ENCODE measurements at places on chromosomes 1 and 21.
A peak's percentile ranks its signal among the peaks of the same experiment; 100 is the strongest.

DNA sequence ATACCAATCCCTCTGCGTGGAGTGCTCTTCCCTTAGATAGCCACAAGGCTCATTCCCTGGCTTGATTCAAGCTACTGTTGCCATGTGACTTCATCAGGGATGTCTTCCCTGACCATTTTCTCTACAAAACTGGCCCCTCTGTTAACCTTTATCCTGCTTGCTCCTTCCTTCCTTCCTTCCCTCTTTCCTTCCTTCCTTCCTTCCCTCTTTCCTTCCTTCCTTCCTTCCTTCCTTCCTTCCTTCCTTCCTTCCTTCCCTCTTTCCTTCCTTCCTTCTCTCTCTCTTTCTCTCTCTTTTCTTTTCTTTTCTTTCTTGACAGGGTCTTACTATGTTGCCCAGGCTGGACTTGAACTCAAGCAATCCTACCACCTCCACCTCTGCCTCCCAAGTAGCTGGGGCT lies 6.2 kb upstream of the RYR2 start:
- DNase-seq = no peak

- DNase-seq = no peak
These were observed 124.8 kb upstream of the GRIK3 start for GRCh38 chr1:37159102-37159501.

- no peak for DNase-seq
These were observed 34.6 kb downstream of the RUNX3 start for GRCh38 chr1:24895511-24895910.

DNA sequence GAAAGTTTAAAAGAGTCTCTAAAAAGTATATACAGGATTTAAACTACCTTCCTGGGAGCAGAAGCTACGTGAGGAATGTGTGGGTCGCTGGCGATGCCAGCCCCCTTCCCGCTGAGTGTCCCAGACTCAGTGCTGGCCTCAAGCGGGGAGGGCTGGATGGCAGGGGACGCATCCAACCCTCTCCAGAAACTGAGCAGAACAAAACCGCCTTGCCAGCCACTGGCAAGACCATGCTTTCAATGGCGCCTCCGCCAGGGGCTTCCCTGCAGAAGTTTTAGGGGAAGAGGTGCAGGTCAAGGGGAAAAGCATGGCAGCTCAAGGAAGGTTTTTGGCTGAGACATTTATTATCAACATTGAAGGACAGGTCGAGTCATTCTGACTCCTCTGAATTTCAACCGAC lies 26.1 kb downstream of the NADK start:
- no peak for DNase-seq

DNA sequence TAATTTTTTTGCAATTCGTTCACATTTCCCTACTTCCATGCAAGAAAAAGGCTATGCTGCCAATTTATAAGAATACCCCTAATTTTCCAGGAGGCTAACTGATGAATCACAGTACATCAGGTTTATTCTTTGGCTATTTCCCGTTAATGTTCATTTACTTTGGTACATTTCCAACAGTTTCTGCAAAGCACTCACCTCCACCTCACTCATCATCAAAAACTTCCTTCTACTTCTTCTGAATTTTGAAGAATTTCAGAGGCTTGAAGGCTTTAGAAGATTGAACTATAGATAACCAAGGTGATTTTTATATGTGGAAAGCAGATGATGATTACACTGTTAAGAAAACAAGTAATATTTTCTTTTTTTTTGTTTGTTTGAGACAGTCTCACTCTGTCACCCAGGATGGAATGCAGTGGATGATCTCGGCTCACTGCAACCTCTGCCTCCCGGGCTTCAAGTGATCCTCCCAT lies 60.5 kb upstream of the HP1BP3 start:
- peak; percentile 14 for DNase-seq

- DNase-seq = no peak
These were observed 325.6 kb downstream of the TTLL7 start for GRCh38 chr1:83673312-83673711.

GRCh38 chr1:14980621-14981218 lies 172.8 kb upstream of the TMEM51 start:
- DNase-seq = peak; percentile 12

DNA sequence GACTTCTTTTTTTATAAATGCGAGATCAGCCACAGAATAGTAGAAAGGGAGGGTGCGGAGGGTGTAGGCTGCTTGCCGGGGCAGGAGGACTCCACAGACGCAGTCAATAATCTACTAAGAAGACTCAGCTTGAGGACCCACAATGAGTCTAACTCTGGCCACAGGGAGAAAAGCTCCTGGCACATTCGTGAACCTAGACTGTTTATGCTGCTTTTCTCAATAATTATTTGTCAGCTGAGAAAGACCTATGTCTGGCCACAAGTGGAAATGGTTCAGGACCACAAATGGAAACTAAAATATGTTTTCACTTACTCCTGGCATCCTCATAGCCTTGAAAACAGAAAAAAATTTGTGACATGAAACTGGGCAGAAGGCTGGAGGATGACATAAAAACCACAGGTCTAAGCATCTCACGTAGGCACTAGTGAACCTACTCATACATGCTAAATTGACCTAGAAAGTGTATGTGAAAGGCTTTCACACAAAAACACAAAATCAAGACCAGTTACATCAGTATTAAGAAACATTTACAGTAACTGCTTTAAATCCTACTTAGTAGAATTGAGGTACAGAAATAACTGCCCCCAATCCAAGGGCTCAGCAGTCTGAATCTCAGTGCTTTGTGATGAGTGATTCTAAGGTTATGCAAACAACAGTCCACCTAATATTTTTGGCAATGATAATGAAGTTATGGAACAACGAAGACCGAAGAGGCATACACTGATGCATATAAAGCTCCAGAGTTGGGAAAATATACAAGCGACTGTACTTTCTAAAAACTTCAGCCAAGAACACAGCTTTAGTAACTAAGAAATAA lies 159.5 kb downstream of the SLC45A1 start:
- peak; percentile 71 for DNase-seq

DNA sequence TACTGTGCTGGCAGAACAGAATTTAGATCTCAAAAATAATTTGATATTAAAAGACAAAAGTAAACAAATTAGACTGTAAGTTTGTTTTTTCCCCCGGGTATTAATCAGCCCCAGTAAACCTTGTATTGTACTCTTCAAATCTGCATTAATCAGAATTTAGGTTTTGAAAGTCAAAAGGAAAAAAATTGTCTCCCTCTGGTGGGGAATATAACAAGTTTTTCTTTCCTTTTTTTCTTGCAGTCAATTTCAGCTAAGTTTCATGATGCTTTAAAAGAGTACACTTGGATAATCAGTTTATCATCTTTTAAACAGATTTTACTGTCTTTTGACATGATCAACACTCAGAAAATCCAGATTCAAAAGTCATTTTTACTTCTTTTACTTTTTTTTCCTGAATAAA lies 134.5 kb upstream of the PKN2 start:
- DNase-seq = no peak

GRCh38 chr21:40882192-40882915 lies 35.4 kb upstream of the DSCAM start:
- DNase-seq = no peak

GRCh38 chr1:87334351-87335174 lies 5.9 kb downstream of the LMO4 start:
- DNase-seq = peak; percentile 45

GRCh38 chr1:169130683-169131082 lies 24.2 kb downstream of the ATP1B1 start:
- no peak for DNase-seq

DNA sequence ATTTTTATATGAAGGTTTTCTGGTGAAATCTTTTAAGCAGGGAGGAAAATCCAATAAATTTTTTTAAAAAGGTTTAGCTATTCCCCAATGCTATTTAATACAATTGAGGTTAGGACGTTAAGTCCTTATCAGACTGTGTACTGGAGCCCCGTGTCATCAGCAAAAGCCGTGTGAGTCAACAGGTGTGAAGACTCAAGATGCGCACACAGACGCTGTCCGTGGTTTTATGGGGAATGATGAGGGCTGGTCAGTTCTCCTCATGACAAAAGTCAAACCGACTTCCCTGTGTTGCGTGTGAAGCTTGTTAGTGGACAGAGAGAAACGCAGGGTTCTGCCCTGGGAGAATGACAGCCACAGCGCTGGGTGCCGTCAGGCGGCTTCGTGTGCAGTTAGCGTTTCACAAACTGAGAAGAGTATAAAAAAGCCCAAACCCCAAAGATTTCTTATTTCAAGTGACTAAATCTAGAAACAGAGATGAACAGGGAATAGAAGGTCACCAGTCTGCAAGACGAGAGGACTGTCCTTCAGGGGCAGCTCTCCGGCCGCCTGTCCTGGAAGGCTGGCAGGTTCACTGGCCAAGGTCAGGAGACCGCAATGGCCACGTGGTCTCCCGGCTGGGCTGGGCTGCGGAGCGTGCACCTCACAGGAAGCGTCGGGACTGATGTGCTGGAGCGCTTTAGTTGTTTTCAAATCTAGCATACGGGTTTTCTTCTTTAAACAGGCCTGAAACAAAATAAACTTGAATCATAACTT lies 22.4 kb downstream of the PTTG1IP start:
- no peak for DNase-seq

- no peak for DNase-seq
These were observed 24.1 kb downstream of the FAM177B start for GRCh38 chr1:222761083-222761482.

GRCh38 chr1:18923756-18924211 lies 21.4 kb upstream of the ALDH4A1 start:
- no peak for DNase-seq

- DNase-seq = no peak
These were observed 39.4 kb upstream of the FMOD start for GRCh38 chr1:203390298-203390697.

GRCh38 chr1:5959087-5959486 lies 33.1 kb downstream of the NPHP4 start:
- no peak for DNase-seq

- DNase-seq = no peak
These were observed 29.8 kb upstream of the RC3H1 start for GRCh38 chr1:174051956-174052355.

- peak; percentile 38 for DNase-seq
These were observed 67.1 kb downstream of the UBE2T start for GRCh38 chr1:202274611-202275010.

GRCh38 chr1:166089804-166090203 lies 77.0 kb downstream of the FAM78B start:
- DNase-seq = no peak

DNA sequence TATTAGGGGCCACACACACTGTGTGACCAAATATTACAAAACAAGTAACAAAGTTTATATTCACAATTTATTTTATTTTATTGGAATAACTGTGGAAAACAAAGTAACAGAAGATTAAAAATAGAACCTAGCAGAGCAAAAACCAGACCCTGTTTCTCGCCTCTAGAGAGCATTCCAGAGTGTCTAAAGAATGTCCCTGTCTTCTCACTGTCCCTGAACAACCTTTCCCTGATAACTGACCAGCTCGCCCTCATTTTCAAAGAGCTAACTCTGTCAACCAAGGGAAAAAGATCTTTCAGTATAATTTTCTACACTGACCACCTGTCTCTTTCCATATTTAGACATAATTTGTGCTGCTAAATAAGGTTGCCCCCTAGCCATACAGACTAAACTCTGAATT lies 646.9 kb downstream of the USP25 start:
- no peak for DNase-seq

- no peak for DNase-seq
These were observed 74.8 kb downstream of the PLD5 start for GRCh38 chr1:242449661-242450060.

DNA sequence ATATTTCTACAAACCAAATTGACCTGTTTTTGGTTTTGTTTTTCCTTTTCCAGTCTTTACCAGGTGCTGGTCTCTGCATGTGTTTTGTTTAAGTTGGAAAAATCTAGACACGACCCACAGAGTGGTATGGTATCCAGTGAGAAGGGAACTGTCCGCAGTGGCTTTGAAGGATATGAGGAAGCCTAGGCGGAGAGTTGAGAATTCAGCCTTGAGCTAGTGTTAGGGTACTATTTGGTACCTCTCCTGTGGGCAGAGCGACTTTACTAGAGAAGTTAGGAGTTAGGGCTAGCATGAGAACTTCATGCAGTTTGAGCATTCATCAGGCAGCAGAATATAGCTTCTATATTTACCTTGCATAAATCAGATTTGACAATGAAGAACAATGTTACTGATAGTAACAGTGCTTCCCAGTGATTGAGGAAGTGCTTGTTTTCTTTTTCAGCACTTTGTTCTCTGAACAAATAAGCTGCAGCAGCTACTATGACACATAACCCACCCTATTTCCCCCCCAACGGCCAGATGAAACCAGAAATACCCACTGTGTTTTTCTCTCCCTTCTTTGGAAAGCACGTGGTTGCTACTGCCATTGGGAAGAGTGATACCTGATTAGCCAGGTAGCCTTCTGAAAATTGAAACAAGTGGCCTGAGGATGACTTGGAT lies 19.0 kb downstream of the MRPS6 start:
- DNase-seq = no peak

DNA sequence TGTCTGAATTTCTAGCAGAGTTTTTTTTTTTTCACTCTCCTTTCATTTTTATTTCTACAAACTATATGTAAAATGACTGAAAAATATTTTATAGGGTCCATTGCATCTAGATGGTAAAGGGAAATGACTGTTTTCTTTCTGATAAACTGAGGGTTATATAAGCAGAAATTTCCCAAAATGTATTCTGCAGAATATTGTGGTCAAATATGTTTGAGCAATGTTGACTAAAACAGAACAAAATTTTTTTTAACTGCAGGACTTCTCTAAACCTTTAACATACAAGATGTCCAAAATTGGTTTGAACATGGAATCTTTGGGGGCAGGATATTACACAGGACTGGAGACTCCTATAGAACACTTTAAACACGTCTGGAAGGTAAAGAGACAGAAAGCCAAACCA lies 190.5 kb downstream of the TOMM20 start:
- no peak for DNase-seq

- DNase-seq = no peak
These were observed 130.1 kb downstream of the SIM2 start for GRCh38 chr21:36828891-36829515.

- no peak for DNase-seq
These were observed 92.1 kb downstream of the NAV1 start for GRCh38 chr1:201631037-201631436.

GRCh38 chr21:37447288-37447936 lies 80.8 kb downstream of the DYRK1A start:
- no peak for DNase-seq

DNA sequence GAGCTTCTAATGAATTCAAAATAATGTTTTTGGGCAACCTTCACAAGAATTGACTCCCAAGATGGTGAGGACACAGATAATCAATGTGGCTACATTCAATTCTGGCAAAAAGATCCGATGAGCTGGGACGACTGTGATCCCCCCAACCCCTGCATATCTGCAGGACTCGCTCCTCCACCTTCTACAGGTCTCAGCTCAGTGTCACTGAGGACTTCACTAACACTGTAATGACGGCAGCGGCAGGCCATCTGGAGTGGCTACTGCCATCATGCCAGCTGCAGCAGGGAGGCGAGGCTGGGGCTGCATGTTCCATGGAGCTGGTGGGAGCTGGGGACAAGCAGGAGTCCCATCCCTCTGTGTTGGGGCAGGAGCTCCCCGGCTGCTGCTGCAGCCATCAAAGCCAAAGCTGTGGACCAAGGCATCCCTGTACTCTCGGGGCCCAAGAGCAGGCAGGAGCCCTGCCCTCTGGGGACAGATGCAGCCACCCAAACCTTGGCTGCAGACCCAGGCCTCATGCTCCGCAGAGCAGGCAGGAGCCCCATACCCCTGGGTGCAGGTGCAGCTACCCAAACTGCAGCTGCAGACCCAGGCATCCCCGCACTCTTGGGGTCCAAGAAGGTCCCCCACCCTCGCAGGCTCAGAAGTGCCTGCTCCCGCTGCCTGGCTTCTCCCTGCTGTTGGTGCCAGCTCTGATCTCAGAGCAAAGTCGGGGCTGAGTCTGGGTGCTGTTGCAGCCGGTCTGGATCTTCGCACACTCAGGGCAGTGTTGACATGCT lies 12.2 kb upstream of the DHRS3 start:
- no peak for DNase-seq
